ENCODE measurements at places on chromosomes 5 and 9. TPM values are rescaled to one million over a fixed set of nuclear protein-coding genes. Genes with fewer than 3 reads are reported as not detected.

DNA sequence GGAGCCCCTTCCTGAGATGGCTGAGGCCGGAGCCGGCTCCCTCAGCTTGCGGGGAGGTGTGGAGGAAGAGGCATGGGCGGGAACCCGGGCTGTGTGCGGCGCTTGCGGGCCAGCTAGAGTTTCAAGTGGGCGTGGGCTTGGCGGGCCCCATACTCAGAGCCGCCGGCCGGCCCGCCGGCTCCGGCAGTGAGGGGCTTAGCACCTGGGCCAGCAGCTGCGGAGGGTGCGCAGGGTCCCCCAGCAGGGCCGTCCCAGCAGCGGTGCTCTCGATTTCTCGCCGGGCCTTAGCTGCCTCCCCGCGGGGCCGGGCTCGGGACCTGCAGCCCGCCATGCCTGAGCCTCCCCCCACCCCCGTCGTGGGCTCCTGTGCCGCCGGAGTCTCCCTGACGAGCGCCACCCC, 67.9 kb upstream of the SLC28A3 start:
- no peaks in the 10 kb centered on the region for H3K4me1 ChIP-seq
- H3K27me3 ChIP-seq: no peaks in the 10 kb centered on the region
- H3K27ac ChIP-seq: no peak overlapping the region
- no peak for DNase-seq
- H3K36me3 ChIP-seq: no peaks in the 10 kb centered on the region
- no peak overlapping the region for H3K4me3 ChIP-seq

DNA sequence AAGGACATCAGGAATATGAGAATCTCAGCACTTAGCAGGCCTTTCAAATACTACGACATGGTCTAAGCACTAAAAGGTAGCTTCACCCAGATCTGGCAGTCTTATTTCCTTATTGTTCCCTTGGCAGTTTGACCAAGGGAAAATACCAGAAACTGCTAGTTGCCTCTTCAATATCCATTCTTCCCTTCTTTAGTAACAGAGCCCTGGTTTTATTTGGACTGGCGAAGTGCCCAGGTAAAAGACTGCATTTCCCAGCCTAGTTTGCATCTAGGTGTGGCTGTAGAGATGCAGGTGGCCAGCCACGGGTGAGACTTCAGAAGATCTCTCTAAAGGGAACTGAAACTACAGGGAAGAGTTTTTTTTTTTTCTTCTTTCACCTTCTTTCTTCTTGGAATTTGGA, 21.6 kb downstream of the DMRT2 start:
- H3K27ac ChIP-seq: no peak overlapping the region
- no peak for DNase-seq

DNA sequence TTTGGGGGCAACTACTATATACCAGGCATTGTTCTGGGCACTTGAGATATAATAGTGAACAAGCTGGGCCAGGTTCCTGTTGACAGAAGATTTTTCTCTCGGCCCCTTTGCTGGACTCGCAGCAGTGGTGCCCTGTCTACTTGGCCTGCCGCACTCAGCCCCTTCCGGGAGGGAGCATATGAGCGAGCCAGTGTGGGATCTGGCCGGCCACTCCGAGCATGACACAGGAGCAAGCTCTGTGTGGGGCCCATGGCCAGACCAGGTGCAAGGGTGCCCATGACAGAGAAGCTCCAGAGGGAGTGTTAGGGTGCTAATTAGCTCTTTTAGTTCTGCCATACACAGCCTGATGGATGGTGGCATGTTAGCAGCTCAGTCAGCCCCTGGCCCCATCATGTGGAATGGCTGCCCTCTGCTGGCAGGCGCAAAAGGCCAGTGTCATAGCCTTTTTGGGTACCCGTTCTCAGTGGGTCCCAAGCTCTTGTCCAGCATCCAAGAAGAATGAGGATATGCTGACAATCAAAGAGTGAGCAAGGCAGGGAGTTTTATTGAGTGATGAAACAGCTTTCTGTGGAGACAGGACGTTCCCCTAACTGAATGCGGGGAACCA, 9.3 kb upstream of the KIF4B start:
- no peaks in the 10 kb centered on the region for H3K4me1 ChIP-seq
- H3K27me3 ChIP-seq: no peaks in the 10 kb centered on the region
- H3K4me3 ChIP-seq: no peak overlapping the region
- no peak for DNase-seq
- H3K36me3 ChIP-seq: no peaks in the 10 kb centered on the region
- no peak overlapping the region for H3K27ac ChIP-seq

GPSM1 gene
- total RNA-seq: 102 TPM

DNA sequence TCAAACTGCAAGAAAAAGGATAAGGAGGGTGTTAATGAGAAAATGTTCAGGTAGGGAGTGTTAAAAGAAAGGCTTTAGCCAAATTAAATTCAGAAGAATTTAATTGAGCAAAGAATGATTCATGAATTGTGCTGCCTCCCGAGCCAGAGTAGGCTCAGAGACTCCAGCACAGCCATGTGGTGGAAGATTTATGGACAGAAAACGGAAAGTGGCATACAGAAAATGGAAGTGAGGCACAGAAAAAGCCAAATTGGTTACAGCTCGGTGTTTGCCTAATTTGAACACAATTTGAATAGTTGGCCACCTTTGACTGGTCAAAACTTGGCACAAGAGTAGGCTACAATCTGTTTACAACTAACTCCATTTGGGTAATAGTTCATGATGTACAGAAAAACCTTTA, 9.6 kb upstream of the SLC30A5 start:
- H3K27me3 ChIP-seq: no peaks in the 10 kb centered on the region
- no peak for DNase-seq
- no peaks in the 10 kb centered on the region for H3K36me3 ChIP-seq
- no peak overlapping the region for H3K27ac ChIP-seq
- H3K4me1 ChIP-seq: no peaks in the 10 kb centered on the region

All from mesothelial cell of epicardium (in vitro differentiated cells).